ENCODE measurements at places on chromosomes 2 and 18.

DNA sequence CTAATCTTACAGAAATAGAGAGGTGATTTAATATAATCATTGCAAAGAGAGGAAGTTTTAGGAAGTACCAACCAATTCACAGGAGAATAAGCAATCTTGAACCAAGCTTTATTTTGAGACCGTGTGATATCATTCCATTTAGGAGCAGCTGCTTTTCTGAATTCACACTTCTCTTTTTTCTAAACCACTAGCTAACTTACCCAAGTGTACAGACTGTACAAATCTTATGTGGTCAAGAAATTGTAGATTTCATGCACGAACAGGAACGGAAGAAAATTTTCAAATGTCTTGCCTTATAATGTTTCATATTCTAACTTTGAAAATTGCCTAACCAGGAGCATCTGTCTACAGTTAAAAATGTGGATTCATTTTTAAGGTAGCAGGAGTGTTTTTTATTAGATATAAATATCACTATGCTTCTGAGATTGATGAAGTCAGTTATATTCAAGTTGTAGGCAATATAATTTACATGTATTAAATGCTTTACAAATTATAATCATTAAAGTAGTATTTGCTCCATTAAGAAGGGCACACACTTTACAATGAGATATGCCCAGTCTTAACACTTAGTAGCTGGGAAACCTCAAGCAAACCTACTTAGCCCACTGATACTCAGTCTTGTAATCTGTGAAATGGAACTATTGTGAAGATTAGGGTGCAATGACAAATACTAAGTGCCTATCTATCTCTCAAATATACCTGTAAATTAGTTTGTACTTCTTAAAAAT, 302.2 kb upstream of the STON1 start:
- no peak for DNase-seq

- DNase-seq, result peak; percentile 9
Observed at GRCh38 chr2:124382067-124382618, 357.1 kb downstream of the CNTNAP5 start.

DNA sequence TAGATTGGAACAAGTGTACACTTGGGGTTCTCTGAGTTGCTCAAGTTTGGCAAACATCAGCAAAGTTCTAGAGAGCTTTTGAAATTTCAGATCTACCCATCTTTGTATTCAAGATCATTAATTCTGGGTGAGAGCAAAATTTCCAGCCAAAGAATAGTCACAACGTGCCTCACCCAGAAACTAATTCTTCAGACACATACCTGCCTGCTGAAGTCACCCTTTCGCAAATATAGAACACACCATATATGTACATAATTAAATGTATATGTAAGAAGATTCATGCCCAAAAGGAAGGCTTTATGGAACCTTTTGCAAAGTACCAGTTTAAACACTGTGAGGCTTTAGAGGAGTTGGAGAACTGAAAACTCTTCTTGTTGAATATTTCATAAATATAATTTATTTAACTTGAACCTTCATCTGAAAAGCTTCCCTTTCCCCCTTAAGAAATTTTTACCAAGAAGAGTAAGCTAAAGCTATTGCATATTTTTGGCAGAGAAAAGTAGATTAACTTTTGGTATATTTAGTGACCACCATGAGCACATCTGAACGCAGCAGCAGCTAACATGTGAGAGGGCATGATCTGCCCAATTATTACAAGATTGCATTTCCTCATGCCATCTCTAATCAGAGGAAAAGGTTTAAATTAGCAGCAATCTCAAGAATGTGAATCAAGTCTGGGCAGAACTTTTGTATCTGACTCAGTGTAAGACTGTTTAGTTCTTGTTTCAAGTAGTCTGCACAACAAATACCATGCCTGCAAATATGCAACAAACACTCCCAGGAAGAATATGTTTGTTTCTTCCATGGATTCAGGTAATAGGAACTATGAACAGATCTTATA, 8.2 kb downstream of the RND3 start:
- no peak for DNase-seq

- no peak for DNase-seq
Observed at GRCh38 chr18:71370095-71370494, 1081.2 kb downstream of the SOCS6 start.

GRCh38 chr18:44627280-44627679, 53.4 kb upstream of the SETBP1 start:
- DNase-seq, result no peak

DNA sequence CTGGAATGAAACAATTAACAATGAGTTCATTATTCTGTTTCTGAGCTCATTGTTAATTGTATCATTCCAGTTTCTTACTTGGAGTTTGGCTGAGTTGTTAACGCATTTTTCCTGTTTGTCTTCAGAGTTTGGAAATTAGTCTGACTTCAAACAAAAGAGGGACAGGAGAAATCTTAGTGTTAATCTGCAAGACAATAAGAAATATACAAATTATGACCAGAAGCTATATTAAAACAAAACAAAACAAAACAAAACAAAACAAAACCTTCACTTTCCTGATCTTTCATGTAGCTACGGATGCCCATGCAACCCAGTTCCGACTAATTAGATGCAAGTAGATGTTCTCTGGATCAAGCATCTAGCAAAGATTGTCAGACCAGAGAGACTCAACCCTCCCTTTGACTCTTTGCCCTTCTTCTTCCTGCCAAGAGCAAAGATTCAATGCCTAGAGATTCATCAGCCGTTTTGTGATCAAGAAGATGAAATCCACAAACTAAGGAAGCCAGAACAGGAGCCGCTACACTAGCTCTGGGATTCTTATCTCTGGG, 686.2 kb upstream of the FSHR start:
- no peak for DNase-seq

All from CMK (cell line).